ENCODE measurements at places on chromosomes 3 and 15.

- DNase-seq: no peak
Measured at GRCh38 chr3:48897460-48898376, 964 bp downstream of the SLC25A20 start.

- DNase-seq: no peak
Measured at GRCh38 chr15:80669663-80670273, 25.3 kb upstream of the ABHD17C start.

DNA sequence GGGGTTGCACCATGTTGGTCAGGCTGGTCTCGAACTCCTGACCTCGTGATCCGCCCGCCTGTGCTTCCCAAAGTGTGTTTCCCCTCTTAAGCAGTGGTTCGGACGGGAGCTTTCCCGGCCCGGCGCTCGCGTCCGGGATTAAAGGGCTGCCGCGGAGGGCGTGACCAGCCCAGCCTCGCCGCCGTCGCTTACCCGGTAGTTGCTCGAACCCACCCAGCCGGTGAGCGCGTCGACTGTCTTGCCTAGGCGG lies 513 bp downstream of the CLASP2 start:
- no peak for DNase-seq

DNA sequence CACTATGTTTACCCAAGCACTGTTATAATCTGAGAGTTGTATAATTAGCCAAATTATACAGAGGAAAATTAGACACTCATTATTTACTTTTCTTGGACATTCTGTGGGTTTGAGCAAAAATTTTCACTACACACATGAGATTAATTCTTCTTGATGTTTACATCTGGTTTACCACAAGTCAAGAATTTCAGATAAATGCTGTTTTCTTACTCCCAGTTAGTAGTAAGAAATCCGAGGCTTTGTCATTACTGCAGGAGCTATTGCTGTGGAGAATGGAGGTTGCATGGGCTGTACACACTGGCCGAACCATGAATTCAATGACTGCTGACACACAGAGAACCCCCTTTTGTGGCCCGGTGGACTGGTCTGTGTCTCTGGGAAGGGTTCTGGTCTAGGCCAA lies 207.7 kb upstream of the CFAP20DC start:
- no peak for DNase-seq

DNA sequence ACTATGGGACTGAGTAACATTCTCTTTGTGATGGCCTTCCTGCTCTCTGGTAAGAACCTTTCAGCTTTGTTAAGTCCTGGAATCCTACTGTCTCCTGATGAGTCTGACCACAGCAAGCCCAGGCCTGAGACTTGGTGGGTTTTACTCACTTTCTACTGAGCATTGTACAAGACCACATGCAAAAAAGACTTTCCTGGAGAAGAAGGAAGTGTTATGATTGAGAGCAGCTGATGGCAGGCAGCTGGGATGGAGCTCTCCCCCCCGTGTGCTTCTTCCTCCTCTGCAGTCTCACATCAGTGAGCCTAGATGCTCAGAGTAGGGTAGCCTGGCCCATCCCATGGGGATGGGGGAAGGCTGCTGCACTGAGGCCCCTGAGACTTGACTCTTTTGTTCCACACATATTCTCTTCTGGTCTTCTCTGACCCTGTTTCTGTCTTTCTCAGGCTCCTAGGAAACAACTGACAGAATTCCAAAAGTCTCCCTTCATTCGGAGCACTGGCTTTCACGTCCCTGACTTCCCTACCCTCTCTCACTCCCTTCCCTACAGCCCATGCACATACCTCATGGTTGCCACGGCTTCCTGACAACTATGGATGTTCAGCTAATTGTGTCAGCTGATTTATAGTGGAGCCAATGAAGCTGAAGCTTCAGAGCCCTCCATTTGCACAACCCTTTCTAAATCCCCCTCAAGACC lies 36.6 kb downstream of the CD86 start:
- no peak for DNase-seq

DNA sequence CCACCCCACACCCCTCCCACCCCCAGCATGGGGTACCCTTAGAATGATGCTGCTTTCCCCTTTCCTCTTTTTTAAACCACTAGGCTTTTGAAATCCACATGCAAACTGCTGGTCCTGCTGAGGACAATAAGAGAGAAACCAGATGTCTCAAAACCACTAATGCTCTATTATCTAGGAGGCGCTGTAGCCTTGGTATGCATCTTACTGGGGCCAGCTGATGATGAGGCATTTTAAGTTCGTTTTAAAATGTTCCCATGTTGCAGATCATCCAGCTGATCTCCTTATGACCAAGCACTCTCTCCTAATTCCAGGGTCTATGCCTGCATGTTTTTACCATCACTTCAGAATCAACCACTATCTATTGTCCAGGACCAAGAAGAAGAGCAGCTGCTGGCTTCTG lies 1.3 kb downstream of the NME9 start:
- no peak for DNase-seq
